ENCODE measurements at places on chromosomes 2 and 18.

DNA sequence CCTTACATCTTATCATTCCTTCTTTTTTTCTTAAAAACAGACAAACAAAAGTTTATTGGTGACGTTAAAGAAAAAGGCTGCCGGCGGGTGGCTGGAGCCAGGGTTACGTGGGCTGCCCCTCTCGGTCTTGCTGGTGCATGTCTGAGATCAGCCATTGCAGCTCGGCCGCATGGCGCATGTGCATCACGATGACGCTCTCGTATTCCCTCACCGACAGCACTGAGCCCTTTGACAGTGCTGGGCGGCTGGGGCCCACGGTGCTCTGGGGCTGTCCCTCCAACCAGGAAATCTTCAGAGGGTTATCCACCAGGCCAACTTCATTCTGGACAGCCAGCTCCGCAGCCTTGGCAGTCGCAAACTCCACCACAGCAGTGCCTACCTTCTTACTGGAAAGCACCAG is 1081.8 kb upstream of the TMEFF2 start:
- DNase-seq = no peak

- peak; percentile 41 for DNase-seq
Observed at GRCh38 chr2:132374551-132374950, 42.1 kb upstream of the GPR39 start.

DNA sequence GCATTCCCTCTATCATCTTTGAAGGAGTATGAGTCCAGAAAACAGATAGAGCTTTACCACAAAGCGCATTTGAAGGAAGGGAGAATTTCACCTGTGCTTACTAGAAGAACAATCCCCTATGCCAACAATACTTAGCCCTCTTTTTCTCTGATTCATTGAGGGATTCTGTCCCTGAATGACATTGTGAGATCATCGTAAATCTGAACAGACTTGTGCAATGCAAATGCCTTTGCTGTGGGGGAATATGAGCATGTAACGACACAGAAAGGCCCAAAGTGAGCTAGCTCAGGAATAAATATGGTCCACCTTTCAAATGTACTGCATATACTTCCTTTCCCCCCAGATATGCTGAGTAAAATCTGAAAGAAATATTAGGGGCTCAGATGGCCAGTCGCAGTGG is 67.6 kb downstream of the SCN1A start:
- no peak for DNase-seq

- DNase-seq = no peak
Observed at GRCh38 chr2:68733365-68733764, 1.2 kb upstream of the ARHGAP25 start.

GRCh38 chr2:99478632-99479031 is 11.2 kb downstream of the REV1 start:
- no peak for DNase-seq

All from fibroblast of upper back skin (primary cell).